ENCODE measurements at places on chromosomes 5 and 9.

DNA sequence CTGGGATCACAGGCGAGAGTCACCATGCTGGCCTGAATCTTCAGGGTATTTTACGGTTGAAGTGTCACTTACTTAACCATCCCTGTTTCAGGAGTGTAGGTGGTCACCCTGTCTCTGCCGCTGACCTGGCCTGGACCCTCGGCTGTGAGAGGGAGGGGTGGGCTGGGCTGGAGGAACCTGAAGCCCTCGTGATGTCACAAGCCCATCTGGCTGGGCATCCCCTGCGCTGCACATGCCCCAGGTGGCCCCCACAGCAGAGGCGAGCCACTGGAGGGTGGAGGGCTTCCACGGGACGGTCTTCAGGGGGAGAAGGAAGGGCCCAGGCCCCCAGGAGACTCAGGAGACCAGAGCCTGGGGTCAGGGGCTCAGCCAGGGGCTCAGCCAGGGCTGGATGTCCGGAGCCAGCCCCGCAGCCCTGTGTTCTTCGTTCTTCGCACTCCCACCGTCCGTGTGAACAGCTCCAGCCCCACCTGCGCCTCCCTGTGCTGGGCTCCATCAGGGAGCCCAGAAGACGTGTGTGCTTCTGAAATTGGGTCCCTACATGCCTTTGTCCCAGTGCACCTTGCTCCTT lies 7.6 kb upstream of the AHRR start:
- peaks cover 27% of the 10 kb centered on the region for H3K4me1 ChIP-seq
- H3K27ac ChIP-seq, result 0 out of 2 replicates have a peak overlapping the region, but pooled peaks have one; percentile 1
- peaks cover 71% of the 10 kb centered on the region for H3K36me3 ChIP-seq
- no peak for DNase-seq
- H3K4me3 ChIP-seq, result no peak overlapping the region

DNA sequence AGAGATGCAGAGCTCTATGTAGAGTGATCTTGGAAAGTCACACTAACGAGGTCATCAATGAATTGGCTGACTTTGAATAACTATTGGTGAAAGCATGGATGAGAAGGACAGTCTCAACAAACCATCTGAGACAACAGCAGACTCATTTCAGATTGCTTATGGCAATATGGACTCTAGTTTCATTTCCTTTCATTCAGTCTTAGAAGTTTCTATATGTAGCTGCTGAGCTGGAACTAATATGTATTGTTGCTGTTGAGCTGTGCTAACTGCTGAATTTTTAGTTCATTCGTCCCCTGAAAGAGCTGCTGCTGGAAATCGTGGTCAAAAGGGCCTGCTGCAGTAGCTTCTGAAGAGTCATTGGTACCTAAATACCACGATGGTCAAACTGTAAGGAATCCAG lies 31.3 kb downstream of the TNFSF15 start:
- H3K4me1 ChIP-seq, result peaks cover 9% of the 10 kb centered on the region
- H3K27me3 ChIP-seq, result no peaks in the 10 kb centered on the region
- DNase-seq, result no peak
- H3K36me3 ChIP-seq, result no peaks in the 10 kb centered on the region

DNA sequence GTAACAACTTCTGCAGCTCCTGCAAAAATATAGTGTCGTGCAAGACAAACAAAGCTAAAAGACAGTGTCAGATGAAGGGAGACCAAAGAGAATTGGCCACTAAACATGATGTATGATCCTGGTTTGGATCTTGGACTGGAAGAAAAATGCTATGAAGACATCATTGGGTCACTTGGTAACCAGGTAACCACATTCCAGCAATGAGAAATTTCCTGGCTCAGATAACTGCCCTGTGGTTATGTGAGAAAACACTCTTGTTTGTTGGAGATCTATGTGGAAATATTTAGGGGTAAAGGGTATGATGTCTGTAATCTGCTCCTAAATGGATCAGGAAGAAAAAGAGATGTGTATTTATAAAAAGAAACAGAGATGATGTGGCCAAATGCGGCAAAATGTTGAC lies 45.5 kb upstream of the ANKRD33B start:
- H3K27ac ChIP-seq, result no peak overlapping the region
- no peak overlapping the region for H3K4me3 ChIP-seq
- no peak for DNase-seq

DNA sequence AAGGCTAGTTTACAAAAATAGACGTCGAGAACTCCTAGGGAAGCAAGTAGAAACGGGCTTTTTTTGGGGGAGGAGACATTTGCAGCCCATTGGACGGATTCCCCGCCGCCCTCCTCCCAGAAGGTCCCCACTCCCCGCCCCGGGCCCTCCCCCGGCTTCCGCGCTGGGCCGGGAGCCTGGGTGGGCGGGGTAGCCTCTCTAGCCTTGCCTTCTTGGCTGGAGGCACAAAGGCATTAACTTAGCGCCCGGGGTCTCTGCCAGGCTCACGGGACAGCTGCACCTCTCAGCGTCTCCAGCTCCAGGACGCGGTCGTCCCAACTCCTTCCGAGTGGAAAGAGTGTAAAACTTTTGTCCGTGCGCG lies at the start of gene DMRTA1:
Gene DMRTA1 (plus strand): TSS at position 236 of the 361 bp plus-strand sequence. CDS start 242 bp downstream, outside the sequence.
- no peak for DNase-seq
- no peaks in the 10 kb centered on the region for H3K4me1 ChIP-seq
- no peak within 1 kb of the TSS for H3K4me3 ChIP-seq
- no peaks in the 10 kb centered on the region for H3K27me3 ChIP-seq
- no peaks in the 10 kb centered on the region for H3K36me3 ChIP-seq

DNA sequence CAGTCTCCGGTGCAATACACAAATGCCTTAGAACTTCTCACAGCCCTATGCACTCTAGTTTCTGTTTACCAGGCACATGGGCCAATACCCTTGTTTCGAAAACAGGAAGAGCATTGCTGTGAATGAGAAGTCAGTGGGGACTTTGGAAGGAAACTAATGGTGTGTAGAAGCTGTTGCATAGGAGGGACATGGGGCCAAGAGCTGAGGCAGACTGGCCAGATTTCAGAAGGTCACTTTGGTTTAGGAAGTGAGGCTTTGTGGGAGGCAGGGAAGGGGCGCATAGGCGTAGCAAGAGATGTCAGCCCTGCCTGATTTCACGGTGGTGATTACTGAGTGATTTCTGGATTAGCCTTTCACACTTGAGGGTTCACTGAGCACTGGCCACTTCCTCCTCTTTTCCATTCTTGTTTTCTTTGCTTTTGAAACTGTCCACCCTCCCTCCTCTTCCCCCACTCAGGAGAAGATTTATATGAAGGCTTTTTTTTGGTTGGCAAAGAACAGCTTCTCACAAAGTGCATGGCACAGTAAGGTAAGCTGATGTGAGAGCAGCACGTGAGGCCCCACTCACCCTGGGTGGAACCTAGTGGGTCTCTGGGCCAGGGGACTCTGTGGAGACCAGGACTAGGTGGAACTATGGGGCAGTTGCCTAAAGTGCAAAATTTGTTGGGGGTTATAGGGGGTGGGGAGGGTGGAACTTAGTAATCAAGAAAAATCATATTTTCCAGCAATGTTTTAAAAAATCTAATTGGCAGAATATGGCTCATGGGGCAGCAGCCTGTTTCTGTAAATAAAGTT lies 6.1 kb upstream of the TMEM252 start:
- no peaks in the 10 kb centered on the region for H3K36me3 ChIP-seq
- DNase-seq, result no peak
- H3K27ac ChIP-seq, result no peak overlapping the region

DNA sequence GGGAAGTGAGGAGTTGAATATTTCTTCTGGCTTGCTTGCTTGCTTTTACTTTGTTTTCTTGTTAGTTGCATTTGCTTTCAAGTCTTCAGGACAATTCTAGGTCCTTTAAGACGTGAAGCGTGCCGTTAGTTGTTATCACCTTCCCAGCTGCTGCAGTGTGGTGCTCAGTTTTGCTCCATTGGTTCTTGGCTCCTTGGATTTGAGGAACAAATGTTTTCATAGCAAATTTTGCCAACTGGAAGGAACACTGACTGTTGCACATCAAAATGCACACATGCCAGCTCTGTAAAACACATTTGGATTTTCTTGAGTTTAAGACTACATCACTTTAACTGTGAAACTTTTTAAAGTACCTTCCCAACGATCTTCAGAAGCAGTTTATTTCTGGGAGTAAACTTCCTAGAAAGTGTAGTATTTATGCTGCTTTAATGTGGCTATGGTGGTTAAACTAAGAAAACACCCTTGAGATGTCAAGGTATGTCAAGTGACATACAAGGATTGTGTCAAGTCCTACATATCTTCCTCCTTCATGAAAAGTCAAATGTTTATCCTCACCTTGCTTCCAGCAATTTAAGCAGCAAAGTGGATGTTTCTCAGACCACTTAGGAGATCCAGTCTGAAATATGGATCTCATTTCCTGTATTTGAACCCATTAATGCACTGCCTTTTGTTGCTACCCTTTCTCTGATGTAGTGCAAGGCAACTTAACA lies 24.9 kb downstream of the MOCS2 start:
- DNase-seq, result peak; percentile 49
- H3K36me3 ChIP-seq, result peaks cover 6% of the 10 kb centered on the region
- peaks cover 77% of the 10 kb centered on the region for H3K4me1 ChIP-seq
- peak overlapping the region; percentile 22 for H3K4me3 ChIP-seq
- no peaks in the 10 kb centered on the region for H3K27me3 ChIP-seq

GRCh38 chr9:127575875-127576778 lies 36.0 kb upstream of the STXBP1 start:
- no peak for DNase-seq
- H3K4me3 ChIP-seq, result no peak overlapping the region
- H3K36me3 ChIP-seq, result no peaks in the 10 kb centered on the region
- H3K27ac ChIP-seq, result no peak overlapping the region

DNA sequence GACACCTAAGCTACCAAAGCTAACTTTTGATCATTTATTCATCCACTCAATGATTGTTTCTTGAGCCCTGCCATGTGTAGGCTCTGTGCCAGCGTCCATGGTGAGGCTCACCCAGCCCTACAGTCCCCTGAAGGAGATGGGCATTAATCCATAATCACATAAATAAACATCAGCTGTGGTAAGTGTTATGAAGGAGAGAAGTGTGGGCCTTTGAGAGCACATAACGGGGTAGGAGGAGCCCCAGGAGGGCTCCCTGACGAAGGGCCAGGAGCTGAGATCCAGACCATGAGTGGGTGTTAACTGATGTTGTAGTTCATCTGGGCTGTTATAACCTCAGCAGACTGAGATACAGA lies 53.9 kb upstream of the AFAP1L1 start:
- no peak overlapping the region for H3K4me3 ChIP-seq
- no peaks in the 10 kb centered on the region for H3K36me3 ChIP-seq
- H3K4me1 ChIP-seq, result no peaks in the 10 kb centered on the region
- H3K27me3 ChIP-seq, result peaks cover 4% of the 10 kb centered on the region
- no peak for DNase-seq

DNA sequence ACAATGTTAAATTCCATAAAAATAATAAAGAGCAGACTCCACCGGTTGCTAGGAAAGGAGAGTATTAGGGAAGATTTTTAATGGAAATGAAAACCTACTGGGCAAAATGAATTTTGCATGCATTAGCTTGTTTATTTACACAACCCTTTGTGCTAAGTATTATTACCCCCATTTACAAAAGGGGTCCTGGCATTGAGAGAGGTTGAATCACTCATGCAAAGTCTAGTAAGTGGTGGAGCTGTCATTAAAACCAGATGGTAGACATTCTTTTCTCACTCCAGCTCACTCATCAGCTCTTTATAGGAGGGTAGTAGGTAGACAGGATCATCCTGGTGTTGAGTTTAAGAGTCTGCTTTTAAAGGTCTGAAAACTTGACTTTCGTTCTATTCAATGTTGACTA lies 395.1 kb downstream of the PLK2 start:
- no peaks in the 10 kb centered on the region for H3K36me3 ChIP-seq
- H3K4me1 ChIP-seq, result 0 out of 2 replicates have a peak, but pooled peaks cover 2% of the 10 kb centered on the region
- H3K27me3 ChIP-seq, result no peaks in the 10 kb centered on the region
- H3K27ac ChIP-seq, result no peak overlapping the region

DNA sequence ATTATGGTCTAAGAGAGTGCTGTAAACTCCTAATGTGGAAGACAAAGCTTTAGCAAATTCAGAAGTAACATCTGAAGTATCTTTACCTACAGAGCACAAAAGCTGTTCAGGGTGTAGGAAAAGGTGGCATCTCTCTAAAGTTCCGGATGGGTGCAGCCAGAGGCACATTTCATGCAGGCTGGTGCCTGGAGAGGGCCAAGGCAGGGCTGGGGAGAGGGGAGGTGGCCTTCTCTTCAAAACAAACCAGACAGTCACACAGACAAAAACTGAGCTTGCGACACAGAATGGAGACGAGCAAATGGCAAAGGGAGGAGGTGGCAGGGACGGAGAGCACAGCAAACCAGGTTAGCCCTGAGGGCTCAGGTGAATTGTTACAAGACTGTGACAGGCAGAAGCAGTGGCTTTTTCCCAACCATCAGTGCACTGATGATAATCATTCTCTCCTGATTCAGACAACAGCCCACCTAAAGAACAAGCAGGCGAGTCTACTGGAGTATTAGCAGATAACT lies 121.5 kb upstream of the PCA3 start:
- no peaks in the 10 kb centered on the region for H3K36me3 ChIP-seq
- H3K27me3 ChIP-seq, result no peaks in the 10 kb centered on the region
- no peak overlapping the region for H3K27ac ChIP-seq
- H3K4me3 ChIP-seq, result no peak overlapping the region

- H3K27me3 ChIP-seq, result no peaks in the 10 kb centered on the region
- no peak overlapping the region for H3K27ac ChIP-seq
- DNase-seq, result no peak
- H3K4me3 ChIP-seq, result no peak overlapping the region
Measured at GRCh38 chr5:143682929-143683386, 129.0 kb upstream of the HMHB1 start.

All from DND-41 (cell line).